RPMI7951 (cell line): ENCODE measurements at places on chromosomes 1 and 21. TPM values are rescaled to one million over a fixed set of nuclear protein-coding genes. Genes with fewer than 3 reads are reported as not detected.

CTNNBIP1 gene
- 30.6 and 37.0 TPM in 2 replicates for total RNA-seq

GRCh38 chr1:153232553-153232952 is 15.2 kb downstream of the PRR9 start:
- no peak for DNase-seq

- DNase-seq = peak; percentile 27
Observed at GRCh38 chr1:152777510-152778137, 2.7 kb downstream of the LCE1F start.

DNA sequence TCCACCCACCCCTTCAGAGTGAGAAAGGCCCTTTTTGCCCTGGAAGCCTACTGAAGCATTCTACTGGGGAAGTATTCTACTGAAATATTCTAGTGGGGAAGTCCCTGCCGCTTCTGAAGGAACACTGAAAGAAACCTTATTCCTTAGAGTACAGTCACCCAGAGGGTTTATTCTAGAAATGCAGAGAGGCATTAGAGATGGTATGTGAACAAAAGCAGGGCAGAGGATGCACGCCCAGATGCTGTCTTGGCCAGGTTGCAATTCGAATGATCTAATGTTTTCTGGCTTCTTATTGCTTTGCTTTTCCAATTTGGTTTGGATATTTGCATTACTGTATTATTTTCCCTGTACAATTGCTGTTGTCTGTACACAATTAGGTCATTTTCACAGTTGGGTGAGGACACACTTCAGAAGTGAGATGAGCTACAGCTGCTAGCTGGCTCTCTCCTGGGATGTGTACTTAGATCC is 37.1 kb downstream of the CCN1 start:
- DNase-seq = no peak
